ENCODE measurements at places on chromosomes 11 and 22. TPM values are rescaled to one million over a fixed set of nuclear protein-coding genes. Genes with fewer than 3 reads are reported as not detected.

The PARVG gene
- total RNA-seq, result 123 TPM

The AMPD3 gene
- 23.3 TPM for total RNA-seq

- no peak for DNase-seq
These were observed 8.2 kb upstream of the LRP5 start for GRCh38 chr11:68303982-68304780.

GRCh38 chr22:35622191-35622913 is 5.2 kb upstream of the MB start:
- no peak for DNase-seq

DNA sequence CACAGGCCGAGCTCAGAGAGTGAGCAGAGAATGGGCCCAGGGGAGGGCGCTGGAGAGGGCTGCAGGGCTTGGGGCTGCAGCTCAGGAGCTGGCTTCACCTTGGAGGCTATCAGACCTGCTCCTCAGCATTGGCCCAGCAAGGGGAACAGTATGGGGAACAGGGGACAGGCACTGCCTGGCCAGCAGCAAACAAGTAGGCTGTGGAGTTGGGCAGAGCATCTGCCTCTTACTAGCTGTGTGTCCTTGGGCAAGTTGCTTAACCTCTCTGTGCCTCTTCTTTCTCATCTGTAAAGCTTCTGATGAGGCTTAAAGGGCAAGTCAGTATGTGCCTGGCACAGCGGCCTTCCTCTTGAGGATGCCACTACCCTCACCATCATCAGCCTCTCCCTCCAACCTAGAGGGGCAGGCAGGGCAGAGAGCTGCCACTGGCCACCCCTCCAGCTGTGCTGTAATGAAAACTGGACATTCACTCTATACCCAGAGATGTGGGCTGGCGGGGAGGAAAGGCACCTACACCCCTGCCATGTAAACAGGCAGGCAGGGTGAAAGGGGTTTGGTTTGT is 7.5 kb upstream of the CDKN1C start:
- DNase-seq, result peak; percentile 75

GRCh38 chr11:34659096-34659733 is 38.3 kb downstream of the EHF start:
- no peak for DNase-seq

- no peak for DNase-seq
These were observed 8.0 kb upstream of the MRPL23 start for GRCh38 chr11:1939006-1939625.

DNA sequence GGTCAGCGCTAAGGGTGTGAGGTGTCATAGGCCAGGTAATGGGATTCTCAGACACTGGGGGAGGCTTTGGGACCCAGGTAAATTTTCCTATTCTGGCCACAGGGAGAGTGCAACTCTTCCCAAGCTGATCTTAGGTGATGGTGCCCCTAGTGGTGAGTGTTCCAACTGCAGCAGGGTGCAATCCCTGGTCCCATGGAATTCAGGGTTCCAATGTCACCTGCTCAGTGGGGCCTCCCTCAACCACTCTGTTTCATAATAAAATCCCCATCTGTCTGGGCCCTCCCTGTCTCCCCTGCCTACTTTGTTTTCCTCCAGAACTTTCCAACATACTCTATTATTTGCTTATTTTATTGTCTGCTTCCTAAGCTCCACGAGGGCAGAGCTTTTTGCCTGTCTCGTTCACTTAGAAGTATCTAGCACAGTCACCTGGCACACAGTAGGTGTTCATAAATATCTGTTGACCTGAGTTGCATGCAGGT is 2.9 kb upstream of the SGSM1 start:
- DNase-seq, result peak; percentile 58

DNA sequence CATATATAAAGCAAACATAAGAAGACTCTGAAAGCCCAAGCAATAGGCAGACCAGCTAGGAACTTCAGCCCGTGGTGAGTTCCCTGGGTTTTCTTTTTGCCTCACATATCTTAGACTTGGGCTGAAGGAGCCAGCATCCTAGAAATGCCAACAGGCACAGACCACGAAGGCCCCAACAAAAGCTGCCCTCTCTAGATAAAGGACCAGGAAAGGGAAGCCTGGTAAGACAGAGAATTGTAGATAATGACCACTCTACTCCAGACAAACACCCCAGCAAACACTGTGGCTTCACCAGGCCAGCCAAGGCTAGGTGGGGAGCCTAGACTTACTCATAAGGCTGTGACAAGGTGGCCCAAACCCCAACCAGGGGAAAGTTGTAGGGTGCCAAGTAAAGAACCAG is 11.2 kb downstream of the GAL start:
- DNase-seq, result no peak

GRCh38 chr11:67056267-67057204 is at the start of gene RHOD:
Gene RHOD (plus strand): TSS chr11:67056847. CDS start chr11:67056903, 56 bp downstream.
- peak; percentile 33 for DNase-seq

DNA sequence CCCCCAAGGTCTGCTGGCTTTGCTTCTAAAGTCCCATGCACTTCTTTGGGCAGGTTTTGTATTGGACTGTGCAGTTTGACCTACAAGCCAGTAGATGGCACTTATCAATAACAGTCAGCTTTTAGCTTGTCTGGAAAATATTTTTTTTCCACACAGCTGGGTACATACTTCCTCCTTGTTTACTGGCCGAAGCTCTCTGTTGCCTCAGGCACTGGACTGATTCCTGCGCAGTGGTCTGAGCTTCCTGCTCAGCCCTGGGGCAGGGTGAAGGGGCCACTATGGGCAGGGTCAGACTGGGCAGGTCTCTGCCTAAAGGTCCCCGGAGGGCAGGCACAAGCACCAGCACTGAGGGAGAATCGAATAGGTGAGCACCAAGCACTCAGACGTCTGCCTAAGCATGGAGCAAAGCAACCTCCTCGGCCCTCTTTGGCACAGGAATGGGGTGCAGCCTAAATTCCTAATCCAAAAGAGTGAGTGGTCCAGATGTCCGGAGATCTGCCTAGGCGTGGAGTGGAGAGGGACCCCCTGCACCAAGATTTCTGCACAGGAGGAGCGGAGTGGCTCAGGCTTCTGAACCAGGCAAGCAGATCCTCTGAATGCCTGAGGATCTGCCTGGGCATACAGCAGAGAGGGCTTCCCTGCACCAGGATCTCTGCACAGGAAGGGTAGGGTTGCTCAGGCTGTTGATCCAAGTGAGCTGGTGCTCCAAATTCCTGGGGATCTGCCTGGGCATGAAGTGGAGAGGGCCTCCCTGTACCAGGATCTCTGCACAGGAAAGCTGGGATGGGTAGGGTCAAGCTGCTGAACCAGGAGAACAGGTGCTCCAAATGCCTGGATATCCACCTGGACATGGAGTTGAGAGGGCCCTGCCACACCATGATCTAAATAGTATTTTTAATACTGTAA is 105.9 kb upstream of the C11orf58 start:
- no peak for DNase-seq

The SPI1 gene
- total RNA-seq, result not detected

The PRAME gene
- not detected for total RNA-seq

The RHOD gene
- total RNA-seq, result 0.33 TPM

- DNase-seq, result no peak
These were observed 46.9 kb downstream of the GAS2 start for GRCh38 chr11:22713336-22713735.

- no peak for DNase-seq
These were observed 56.6 kb upstream of the SCUBE2 start for GRCh38 chr11:9148035-9148434.

The POU2AF3 gene
- not detected for total RNA-seq

GRCh38 chr22:29385748-29386147 is 2.6 kb downstream of the AP1B1 start:
- no peak for DNase-seq

DNA sequence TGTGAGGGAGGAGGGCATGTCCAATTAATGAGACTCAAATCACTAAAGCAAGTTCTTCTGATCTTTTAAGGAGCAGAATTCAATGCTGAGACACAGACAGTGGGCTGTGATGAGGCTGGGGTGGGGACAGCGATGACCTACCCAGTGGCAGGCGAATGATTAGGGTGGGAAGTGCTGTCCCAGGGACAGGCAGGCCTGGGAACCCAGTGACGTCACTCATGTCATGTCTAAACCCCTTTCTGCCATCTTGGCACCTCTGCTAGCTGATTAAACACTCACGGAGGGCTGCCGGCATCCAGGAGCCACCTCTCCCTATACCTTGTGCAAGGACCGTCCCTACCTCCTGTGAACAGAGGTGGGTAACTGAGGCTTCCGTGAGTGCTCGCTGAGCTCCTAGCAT is 1235.2 kb downstream of the TBC1D22A start:
- DNase-seq, result no peak

DNA sequence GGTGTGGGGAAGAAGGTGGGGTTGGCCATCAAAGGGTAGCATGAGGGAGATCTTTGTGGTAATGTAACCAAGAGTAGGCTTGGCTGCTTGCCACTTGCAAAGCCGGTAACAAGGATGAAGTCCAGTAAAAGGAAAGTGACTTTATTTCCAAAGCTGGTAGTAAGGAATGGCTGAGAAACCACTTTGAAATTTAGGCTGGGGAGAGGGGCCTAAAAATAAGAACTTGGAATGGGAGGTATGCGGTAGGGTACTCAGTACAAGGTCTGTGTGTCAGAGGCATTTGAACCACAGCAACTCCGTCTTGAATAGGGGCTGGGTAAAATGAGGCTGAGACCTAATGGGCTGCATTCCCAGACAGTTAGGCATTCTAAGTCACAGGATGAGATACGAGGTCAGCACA is 216.0 kb upstream of the ISX start:
- no peak for DNase-seq

GRCh38 chr22:50376085-50376651 is 33.0 kb downstream of the PPP6R2 start:
- DNase-seq, result no peak

- DNase-seq, result no peak
These were observed 15.5 kb downstream of the ARVCF start for GRCh38 chr22:20001082-20001638.

DNA sequence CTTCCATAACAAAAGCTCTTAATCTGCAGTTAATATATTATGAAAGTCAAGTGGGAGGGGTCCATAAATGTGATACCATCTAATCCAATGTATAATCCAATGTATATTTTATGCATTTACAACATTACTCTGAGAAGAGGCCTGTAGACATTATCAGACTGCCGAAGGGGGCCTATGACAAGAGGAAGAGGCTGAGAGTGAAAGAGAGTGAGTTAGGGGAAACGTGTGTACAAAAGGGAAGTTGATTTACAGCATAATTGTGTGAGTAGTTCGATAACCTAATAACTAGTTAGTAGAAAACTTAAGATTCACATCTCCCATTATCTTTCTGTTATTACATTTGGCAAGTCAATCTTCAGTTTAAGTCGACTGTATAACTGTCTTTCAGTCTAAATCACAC is 86.6 kb downstream of the DDX10 start:
- no peak for DNase-seq

- no peak for DNase-seq
These were observed 31.7 kb downstream of the ALG12 start for GRCh38 chr22:49886346-49887063.

DNA sequence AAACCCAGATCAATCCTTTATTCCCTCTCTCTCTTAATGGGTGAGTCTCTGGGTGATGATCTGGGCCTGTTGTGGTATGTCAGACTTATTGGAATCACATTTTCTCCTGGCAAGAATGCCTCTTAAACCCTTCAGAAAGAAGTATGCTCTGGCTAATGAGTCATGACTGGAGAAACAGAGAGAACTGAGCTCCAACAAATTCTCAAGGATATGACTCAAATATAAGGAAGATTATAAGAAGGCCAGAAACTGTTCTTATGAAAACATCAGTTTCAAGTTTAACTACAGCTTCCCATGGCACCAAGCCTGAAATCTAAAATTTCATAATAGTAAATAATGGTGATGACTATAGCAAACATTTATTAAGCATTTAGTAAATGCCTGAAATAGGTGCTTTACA is 83.9 kb downstream of the OR5AK2 start:
- DNase-seq, result no peak

- DNase-seq, result no peak
These were observed 66.9 kb downstream of the AMOTL1 start for GRCh38 chr11:94834911-94835593.

DNA sequence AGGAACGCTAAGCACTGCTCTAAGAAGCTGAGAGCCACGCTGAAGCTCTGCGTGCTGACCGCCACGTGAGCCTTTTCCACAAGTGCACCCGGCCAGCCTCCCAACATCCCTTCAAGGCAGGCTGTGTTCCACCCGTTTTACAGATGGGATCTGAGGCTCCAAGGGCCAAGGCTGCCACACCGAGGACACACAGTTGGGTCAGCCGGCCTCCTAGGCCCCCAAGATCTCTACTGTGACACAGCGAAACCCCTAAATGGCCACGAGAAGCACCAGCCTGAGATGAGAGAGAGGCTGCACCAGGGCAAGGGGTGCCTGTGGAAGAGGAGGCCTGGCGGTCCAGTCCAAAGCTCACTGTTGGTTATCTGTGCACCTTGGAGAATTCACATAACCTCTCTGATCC is 11.8 kb upstream of the CD5 start:
- DNase-seq, result no peak

The SMTNL1 gene
- total RNA-seq, result not detected

DNA sequence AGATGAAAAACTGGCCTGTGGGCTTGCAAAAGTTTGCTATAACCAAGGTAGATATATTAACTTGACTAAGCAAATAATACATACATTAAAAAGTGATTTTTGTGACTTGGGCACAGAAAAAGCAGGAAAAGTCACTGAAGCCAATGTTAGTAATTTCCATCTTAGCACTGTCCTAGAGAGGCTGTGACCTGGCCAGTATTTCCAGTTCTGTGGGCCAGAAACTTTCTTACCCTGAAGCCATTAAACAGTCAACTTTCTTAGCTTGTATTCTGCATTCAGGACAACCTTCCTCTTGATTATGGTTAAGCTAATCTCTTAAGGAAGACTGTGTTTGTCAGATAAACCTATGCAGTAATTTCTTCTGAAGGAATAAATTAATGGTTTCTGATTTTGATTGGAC is 22.3 kb upstream of the SLC36A4 start:
- no peak for DNase-seq

- DNase-seq, result no peak
These were observed 81.6 kb downstream of the MYEOV start for GRCh38 chr11:69375316-69376154.

DNA sequence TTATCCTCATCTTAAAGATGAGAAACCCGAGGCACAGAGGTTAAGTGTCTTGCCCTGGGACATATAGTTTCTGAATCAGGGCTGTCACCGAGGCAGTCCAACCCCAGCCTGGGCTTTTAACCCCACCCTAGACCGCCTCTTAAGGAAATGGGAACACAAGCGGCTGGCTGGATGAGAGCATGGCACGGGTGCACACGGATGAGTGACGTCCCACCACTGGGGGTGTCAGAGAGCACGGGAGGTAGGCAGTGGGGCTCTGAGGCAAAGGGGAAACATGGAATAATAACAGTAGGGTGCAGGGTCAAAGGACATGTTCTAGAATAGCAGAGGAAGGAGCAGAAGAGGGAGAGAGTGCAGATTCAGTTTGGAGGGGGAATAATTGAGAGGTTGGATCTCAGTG is 22.3 kb downstream of the PPFIBP2 start:
- no peak for DNase-seq

The MIAT gene
- total RNA-seq, result 185 TPM

The KCTD14 gene
- 0.15 TPM for total RNA-seq
